Ecto neural progenitor cell (in vitro differentiated cells): ENCODE measurements at places on chromosomes 3 and 15.
A peak's percentile ranks its signal among the peaks of the same experiment; 100 is the strongest.

DNA sequence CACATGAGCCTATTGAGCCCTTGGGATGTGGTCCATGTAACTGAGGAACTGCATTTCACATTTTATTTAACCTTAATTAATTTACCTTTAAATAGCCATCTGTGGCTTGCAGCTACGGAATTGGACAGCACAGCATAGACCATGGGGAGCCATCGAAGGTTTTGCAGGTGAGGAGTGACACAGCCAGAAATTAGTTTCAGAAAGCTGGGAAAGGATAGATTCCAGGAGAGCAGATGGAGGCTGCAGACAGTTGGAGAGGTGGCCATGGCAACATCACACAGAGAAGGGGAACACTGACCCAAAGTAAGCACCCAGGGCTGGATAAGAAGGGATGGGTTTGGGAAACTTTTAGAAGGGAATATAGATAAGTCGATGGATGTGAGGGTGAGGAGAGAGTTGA is 100.1 kb upstream of the SLC6A11 start:
- DNase-seq = no peak

- DNase-seq = no peak
These were observed 58.6 kb downstream of the QTRT2 start for GRCh38 chr3:114115143-114115542.

- no peak for DNase-seq
These were observed 7.8 kb downstream of the CEP97 start for GRCh38 chr3:101732240-101732641.

DNA sequence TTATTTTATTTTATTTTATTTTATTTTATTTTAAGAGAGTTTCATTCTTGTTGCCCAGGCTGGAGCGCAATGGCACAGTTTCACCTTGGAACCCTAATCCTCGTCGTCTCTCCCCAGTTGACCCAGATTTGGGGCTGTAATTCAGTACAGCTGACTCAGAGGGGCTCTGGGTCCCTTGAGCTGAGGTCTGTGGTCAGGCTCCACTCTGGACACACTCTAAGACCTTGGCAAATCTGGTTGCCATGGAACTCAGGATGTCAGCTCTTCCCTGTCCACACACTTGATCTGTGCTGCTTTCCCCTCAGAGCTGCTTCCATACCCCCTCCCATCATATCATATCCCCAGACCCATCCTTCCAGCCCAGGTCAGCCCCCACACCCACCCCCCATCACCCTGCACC is 675 bp upstream of the CYP11A1 start:
- DNase-seq = no peak

GRCh38 chr3:13120928-13121552 is 47.8 kb upstream of the IQSEC1 start:
- DNase-seq = no peak

DNA sequence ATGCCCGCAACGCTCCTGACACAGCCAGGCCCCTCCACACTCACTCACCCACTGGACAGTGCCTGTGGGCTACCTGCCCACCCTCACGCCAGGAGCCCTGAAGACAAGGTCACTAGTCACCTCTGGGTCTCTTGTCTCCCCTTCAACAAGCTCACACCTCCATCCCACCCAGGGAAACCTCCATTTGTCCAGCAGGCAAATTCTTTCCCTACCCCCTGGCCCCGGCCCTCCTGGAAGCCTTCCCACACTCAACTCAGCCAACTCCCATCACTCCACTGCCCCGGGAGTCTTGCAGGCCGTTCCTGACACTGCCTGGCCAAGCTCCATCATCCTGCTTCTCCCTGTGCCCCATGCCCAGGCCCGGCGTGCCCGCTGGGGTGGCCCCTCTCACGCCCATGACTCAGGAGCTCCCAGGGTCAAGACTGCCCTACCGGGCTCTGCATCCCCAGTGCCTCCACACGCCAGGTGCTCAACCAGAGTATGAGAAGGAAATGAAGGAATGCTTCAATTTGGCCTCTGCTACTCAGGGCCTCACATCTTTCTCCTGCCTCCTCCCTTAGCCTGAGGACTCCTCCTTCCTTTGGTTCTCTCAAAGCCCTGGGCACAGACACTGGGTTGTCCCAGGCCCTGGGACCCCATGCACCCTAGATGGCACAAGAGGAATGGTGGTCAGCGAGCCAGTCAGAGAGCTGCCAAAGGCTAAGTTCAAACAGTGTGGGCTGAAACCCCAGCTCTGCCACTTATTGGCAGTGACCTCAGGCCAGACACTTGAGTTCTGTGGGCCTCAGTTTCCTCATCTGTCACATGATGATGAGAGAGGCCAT is 88.6 kb downstream of the SEC22A start:
- DNase-seq = peak; percentile 35
